Endothelial cell of umbilical vein (primary cell): ENCODE measurements at places on chromosomes 16 and 17. TPM values are rescaled to one million over a fixed set of nuclear protein-coding genes. Genes with fewer than 3 reads are reported as not detected.

GRCh38 chr17:45376171-45377005 is 56.3 kb downstream of the ARHGAP27 start:
- H3K27ac ChIP-seq, result no peak overlapping the region

GRCh38 chr16:17468611-17469010 is 2.1 kb downstream of the XYLT1 start:
- H3K4me1 ChIP-seq, result no peaks in the 10 kb centered on the region
- no peak for DNase-seq
- H3K36me3 ChIP-seq, result no peaks in the 10 kb centered on the region
- H3K27me3 ChIP-seq, result peaks cover 19% of the 10 kb centered on the region

DNA sequence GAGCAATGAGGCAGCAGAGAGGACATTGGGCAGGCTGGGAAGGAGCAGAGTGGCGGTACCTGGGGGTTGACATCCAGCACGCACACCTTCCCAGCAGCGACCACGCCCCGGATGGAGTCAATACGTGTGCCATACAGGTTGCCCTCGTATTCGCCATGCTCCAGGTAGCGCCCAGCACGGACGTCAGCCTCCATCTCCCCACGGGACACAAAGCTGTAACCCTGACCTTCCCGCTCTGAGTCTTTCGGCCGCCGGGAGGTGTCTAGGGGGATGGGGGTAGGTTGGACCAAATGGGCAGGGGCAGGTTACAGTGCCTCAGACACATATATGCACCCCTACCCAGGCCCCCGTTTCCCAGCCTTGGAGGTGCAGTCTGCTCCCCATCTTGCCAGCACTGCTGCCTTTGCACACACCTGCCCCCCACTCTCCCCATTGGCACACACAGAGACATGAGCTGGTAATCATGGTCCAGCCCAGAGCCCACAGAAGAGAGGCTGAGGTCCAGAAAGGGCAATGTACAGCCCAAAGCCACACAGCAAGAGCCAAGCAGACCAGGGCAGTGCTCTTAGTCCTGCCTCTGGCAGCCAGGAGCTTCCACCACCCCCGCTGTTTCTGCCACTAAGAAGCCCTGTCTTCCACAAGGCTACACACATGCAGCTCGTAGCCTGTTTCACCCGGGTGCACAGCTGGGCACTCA is 27.5 kb downstream of the MPP2 start:
- DNase-seq, result no peak
- no peaks in the 10 kb centered on the region for H3K36me3 ChIP-seq
- H3K27ac ChIP-seq, result no peak overlapping the region
- H3K4me1 ChIP-seq, result no peaks in the 10 kb centered on the region
- peaks cover 3% of the 10 kb centered on the region for H3K27me3 ChIP-seq
- no peak overlapping the region for H3K4me3 ChIP-seq

HASPIN gene
- total RNA-seq, result 11.8 and 13.2 TPM in 2 replicates

RAP1GAP2 gene
- 3.1 and 3.6 TPM in 2 replicates for total RNA-seq
